ENCODE measurements at places on chromosomes 3 and 15.

GRCh38 chr3:54343495-54343894 lies 221.1 kb downstream of the CACNA2D3 start:
- DNase-seq, result no peak

- DNase-seq, result no peak
Observed at GRCh38 chr15:44231842-44232241, 36.8 kb upstream of the FRMD5 start.

GRCh38 chr3:20462226-20462625 lies 276.2 kb upstream of the SGO1 start:
- DNase-seq, result no peak

DNA sequence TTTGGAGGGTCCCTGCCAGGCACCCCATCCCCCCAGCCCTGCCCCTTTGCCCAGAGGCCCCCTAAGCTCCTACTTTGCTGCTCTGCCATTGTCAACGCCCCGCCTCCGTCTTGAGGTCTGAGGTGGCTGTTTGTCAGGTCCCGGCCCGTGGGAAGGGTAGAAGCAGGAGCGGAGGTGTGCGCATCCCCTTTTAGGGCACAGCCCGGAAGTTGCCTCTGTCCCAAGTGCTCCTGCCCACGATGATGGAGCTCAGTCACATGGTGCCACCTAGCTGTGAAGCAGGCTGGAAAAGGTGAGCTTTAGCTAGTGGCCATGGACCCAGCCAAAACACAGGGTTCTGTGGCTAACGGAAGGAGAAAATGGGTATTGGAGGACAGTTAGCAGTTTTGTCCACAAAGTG lies 28.5 kb upstream of the LCTL start:
- DNase-seq, result no peak

GRCh38 chr3:171236265-171237008 lies 209.9 kb upstream of the SLC2A2 start:
- no peak for DNase-seq

GRCh38 chr15:75532413-75533250 lies 46.5 kb downstream of the PTPN9 start:
- DNase-seq, result peak; percentile 4

- DNase-seq, result no peak
Observed at GRCh38 chr3:14990780-14991148, 43.4 kb downstream of the NR2C2 start.

DNA sequence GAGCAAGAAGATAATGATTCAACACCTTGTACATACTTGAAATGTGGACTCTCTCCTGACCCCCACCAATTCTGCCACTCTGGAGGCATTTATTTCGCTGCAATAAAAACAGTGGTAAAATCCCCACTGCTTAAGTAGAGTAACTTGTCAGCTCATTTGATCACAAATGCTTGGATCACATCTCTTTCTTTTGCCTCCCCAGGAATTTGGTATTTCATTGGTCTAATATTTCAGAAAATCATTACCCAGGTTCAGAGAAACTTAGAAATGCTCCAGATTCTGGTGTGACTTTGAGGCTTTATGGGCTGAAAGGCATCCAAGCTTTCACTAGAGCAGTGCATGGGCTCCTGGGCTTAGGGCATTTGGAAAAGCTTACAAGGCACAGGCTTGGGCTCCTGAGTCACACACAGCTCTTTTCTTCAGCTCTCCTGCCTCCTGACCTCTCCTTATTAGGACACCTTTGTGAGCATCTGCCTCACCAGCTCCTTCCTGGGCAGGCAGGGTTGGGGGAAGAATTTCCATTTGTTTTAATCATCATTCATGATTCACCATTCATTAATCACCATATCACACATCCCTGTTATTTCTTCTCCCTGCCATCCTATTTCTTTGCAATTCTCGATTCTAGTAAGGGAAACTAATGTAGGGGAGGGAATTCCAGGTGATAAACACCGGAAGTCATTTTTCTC lies 22.5 kb downstream of the CDCP1 start:
- DNase-seq, result no peak

DNA sequence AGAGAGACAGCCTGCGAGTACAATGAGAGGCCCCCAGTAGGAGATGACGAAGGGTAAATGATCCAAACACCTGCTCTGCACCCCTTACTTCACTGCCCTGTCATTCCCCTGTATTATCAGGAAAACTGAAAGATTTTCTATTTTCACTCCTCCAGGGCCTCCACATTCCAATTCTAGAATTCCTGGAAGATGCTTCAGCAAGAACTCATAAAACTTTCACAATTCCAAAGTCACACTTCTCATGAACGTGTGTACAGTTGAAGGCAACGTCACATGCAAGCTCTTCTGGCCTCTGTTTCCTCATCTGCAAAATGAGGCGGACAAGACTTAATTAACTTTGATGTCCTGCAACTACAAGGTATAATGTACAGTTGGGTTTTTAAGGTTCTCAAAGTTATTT lies 62.8 kb upstream of the SPATA12 start:
- no peak for DNase-seq

DNA sequence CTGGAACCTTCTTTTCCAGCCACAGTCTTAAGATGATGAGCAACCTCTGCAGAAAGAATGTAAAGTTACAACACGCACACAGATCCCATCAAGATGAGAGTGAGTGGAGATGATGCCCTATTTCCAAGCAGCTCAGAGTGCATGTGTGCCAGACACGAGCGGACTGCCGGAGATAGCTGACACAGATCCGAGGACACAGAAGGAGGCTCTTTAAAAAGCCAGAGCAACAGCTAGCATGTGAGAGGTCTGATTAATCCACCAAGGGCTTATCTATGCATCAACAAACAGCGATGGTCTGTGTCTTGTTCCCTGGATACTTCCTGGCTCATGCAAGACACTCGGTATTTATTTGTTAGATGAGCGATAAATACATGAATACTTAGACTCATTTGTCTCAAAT lies 128.6 kb upstream of the DLG1 start:
- no peak for DNase-seq

- no peak for DNase-seq
Observed at GRCh38 chr3:39434574-39434973, 28.1 kb downstream of the RPSA start.

- DNase-seq, result no peak
Observed at GRCh38 chr15:69658411-69658945, 205.9 kb downstream of the RPLP1 start.

DNA sequence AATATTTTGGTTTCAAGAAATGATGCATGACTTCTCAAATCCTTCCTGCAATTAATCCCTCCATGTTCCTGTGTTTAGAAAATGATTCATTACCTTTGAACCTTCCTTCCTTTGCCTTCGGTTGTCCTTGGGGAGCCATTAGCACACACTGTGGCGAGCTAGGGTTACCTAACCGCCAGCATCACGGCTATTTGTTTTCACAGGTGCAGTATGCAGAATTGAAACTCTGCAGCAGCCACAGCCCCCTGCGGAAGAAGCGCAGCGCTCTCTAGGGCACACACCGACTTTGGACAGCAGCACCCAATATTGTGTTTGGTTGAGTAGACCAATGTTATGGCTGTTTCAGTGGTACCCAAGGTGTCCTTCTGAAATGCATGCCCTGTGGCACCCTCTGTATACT lies 247.4 kb downstream of the MCTP2 start:
- no peak for DNase-seq

DNA sequence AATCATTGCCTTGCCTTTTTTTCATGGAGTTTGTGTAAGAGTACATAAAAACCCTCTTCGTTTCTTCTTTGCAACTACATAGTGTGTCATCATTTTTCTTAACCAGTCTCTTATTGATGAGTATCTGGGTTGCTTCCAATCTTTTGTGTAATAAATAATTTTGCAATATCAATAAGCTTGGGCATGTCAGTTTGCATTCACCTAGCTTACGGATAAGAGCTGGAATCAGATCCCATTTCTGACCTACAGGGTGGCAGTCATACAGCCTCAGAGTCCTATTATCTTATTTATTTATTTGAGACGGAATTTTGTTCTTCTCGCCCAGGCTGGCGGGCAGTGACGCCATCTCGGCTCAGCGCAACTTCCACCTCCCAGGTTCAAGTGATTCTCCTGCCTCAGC lies 18.3 kb downstream of the ANP32A start:
- DNase-seq, result no peak

- DNase-seq, result no peak
Observed at GRCh38 chr3:164231718-164232117, 846.6 kb downstream of the SI start.

DNA sequence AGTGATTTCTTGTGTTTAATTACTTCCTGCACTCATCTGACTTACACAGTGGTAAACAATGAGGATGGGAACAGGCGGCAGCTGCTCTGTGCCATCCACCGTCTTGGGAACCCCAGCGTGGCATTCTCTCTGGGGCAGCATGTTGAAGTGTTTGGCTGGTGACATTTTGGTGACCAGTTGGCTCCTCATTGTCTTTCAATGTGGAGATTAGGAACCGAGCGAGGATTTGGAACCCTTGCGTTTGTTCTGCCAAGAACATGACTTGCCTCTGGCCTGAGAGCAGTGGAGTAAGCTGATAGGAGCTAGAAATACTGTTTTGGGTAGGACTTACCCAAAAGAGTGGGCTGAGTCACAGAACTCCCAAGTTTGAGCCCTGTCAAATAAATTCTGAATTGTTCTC lies 88.8 kb downstream of the IGF1R start:
- DNase-seq, result no peak

DNA sequence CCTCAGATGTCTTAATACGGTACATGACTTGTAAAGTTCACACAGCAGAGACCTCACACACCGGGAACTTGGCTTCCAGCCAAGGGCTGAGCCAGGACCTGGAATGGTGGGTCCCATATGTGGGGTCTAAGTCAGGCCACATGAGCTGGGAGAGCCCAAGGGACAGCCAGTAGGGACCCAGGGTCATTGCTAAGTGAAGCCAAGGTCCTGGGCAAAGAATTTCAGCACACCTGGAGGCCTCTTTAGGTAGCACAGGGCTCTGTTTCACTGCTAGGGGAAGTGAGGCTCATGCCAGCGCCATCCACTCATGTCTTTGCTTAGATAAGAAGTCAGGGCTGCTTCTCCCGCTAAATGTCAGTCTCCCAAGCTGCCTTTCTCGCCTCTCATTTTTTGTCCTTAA lies 116.6 kb upstream of the TLE3 start:
- no peak for DNase-seq

DNA sequence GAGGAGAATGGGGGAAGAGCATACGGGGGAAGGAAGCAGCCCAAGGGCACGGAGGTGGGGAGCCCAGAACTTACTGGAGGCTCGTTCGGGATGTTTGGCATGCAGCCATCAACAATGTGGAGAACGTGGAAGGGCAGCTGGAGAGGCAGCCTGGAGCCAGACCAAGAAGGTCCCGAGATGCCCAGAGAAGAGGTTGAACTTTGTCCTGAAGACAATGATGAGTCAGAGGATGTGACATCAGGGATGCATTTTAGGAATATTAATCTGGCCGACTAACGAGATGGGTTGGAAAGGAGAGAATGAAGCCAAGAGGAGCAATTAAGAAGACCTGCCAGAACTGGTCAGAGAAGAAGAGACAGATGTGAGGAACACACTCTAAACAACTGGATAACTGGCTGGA lies 98.2 kb downstream of the SRGAP3 start:
- no peak for DNase-seq

DNA sequence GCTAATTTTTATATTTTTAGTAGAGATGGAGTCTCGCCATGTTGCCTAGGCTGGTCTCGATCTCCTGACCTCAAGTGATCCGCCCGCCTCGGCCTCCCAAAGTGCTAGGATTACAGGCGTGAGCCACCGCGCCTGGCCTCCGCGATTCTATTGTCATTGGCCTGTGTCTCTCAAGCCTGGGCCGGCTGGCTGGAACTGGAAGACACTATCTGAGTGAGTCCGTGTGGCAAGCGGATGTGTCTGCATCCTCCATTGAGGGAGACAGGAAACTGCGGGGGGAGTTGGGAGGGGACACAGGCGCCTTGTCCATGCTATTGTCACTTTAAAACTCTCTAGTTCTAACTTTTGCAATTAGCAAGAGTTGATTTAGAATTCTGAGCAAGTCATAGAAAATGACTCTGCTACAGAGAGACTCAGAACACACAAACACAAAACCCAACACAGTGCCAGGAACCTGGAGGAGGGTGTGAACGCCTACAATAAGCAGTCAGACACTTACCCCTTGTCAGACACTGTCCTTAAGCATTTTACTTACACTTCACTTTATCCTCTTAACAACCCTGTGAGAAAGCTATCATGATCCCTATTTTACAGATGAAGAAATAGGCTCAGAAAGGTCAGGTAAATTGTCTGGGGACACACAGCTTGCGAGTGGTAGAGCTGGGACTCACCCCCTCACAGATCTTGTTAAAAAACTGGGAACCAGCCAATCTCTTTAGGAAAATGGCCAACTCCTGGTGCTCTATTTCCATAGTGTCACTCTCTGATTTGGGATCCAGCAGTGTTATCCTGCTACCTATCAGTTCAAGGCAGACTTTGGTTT lies 38.7 kb downstream of the ANP32A start:
- peak; percentile 65 for DNase-seq

DNA sequence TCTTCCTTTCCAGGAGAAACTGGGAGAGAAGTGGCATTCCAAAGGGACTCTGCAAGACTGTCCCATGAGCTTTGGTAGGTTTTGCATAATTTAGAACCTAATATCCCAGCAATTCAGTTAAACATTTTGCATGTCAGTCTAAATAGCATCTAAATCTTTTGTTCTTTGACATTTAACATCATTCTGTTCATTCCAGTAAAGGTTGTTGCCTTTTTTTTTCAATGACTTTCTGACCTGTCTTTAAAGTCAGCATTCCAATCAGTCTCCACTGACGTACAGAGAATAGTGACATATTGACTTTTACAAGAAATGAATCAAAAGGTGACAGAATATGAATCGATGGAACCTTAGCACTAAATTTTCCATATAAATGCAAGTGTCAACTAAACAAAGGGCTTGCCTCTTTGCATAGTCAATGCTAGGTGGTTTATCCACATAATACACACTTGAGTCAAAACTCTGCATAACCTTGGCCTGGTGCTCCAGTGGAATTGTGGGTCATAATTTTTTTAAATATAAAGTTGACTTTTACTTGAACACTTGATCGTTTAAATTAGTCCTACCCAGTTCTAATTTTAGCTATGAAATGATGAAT lies 370.1 kb downstream of the CNTN6 start:
- DNase-seq, result no peak

DNA sequence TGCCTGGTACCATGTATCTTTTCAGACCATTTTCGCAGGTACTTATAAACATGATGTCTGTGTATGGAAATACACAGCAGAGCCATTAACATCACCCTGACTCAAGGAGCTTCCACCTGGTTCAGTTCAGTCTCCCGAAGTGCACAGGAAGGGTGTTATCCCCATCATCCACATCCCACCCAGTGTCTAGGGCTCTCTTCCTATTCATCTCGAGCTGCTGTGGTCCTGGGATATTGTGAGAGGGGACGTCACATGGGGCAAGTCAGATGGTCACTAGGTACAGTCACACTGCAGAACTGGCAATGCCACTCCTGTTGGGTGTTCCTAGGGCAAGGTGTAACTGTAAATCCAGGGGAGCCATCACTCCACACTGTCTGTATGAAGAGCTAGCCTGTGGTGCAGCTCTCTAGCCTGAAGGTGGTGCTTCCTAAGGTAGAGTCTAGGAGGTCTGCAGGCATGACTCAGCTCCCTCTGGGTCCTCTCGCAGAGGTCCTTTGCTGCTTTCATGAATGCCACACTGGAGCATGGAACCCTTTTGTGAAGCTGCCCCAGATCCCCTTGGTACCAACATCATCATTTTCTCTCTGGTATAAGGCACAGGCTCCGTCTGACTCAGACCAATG lies 13.9 kb downstream of the ISLR2 start:
- DNase-seq, result no peak

GRCh38 chr15:83163032-83163431 lies 44.6 kb downstream of the HDGFL3 start:
- peak; percentile 4 for DNase-seq

GRCh38 chr3:191987831-191988350 lies 526.9 kb downstream of the PYDC2 start:
- DNase-seq, result no peak
